ENCODE measurements at places on chromosomes 4 and X. TPM values are rescaled to one million over a fixed set of nuclear protein-coding genes. Genes with fewer than 3 reads are reported as not detected.

- DNase-seq: no peak
Observed at GRCh38 chr4:173264245-173264644, 69.9 kb downstream of the HMGB2 start.

CENPVL3 gene
- total RNA-seq: not detected

DNA sequence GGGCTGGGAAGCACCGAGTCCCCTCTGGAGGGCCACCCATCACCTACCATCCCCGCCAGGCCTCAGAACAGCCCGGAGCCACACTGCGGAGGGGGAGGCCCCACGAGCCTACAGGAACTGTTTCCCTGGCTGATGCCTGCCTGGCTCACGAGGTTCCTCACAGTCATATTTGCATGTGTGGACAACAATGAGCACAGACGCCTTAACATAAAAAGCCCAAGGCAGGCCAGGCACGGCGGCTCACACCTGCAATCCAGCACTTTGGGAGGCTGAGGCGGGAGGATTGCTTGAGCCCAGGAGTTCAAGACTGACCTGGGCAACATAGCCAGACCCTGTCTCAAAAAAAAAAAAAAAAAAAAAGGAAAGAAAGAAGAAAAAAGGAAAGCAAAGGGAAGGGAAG, 125.9 kb downstream of the FAM53A start:
- DNase-seq: no peak

DNA sequence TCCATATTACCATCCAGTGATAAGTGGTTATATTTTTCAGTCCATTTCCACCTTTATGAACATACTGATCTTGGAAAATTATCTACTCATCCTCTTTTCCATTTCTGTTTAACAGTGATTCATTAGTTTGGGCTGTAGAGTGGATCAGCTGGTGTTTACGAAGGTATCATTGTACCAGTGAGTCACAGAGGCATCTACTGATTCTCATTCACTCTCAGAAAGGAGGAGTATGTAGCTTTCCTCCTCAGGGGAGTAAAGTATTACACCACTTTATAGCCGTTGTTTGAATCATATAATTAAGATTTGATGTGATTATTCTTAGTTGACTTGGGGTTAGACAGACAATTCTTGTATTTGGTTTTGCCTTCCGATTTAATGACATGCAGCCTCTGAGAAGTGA, 74.7 kb downstream of the GALNT7 start:
- no peak for DNase-seq

DNA sequence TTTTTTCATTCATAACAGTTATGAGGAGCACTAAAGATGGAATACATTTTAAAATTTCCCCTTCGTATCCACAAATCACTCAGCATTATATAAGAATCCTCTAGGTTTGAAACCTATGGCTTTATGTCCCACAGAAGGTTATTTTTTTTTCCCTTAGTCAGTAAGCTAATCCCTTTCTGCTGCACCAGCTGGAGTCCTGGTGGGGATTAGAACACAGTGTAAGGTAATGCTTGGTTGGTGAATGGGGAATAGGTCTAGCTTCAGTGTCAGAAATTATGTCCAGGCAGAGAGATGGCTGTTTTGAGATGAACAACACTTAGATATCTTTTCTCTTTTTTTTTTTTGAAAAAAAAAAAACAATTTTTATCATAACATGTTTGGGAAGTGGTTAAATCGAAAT, 116.6 kb downstream of the RASGEF1B start:
- no peak for DNase-seq
